ENCODE measurements at places on chromosomes 6 and 20.

GRCh38 chr20:50819349-50819748 is 24.5 kb downstream of the BCAS4 start:
- no peak for DNase-seq

DNA sequence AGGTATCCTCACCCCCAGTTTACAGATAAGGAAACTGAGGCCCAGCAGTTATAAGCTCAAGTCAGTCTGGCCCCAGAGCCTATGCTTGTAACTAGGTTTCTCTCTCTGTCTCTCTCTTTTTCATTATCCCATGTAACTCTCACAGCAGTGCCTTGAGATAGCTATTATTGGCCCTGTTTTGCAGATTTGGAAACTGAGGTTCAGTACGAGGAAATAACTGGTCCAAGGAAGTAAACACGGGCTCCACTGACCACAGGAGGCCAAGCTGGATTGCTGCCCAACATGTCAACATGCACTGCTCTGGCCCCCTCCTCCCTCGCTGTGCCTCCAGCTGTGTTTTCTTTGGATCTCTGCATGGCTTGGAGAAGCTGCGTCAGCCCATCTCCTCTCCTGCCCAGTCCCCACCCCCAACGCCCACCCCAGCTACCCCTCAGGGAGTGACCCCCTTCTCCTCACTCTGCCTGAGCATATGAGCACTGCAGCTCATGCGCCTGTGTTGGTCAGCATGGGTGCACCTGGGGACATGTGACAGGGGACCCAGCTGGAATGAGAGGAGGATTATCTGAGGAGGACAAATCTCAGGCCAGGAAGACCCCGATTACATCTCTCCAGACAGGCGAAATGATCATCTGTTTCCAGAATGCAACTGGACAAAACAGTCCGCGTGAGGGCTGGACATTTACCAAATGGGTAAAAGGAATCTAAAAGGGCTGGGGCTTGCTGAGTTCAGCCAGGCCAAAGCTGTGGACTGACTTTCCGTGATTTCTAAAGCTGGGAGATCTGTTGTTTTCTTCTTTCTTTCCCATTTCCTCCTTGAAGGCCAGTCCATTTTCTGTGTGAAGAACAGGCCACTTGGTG is 7.8 kb upstream of the PLTP start:
- no peak for DNase-seq

DNA sequence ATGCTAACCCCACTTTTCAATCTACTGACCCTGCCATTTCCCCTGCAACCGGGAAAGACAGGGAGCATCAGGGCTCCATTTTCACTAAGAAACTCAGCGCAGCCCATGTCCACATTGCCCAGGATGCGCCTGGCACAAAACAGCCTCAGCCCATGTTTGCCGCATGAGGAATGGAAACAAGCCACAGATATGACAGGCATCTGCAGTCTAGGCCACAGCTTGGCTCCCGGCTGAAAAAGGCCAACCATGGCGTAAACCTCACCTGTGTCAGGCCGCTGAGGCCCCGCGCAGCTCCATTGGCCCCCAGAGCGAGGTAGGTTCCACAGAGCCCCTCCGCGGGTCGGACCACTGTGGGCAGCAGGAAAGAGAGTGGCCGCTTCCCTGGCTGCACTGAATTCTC is 21.7 kb downstream of the GGT7 start:
- no peak for DNase-seq

- no peak for DNase-seq
Measured at GRCh38 chr20:57869291-57869950, 159.6 kb upstream of the PMEPA1 start.

DNA sequence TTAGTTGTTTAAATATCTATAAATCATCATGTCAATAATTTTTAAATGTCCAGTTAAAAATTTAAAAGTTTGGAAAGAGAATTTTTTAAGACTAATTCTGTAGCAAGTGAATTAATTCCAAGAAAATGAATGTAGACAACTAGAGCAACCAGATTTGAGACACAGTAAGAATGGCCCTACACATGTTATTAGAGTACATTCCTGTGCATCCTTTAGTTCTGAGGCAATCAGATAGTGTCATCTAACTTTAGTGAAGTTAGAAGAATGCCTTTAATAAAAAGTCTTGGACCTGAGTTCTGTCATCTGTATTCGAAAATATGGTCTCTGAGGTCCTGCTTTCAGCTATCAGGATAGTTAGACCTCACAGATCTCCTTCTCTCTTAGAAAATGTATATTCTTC is 63.7 kb downstream of the HIVEP2 start:
- DNase-seq: no peak

GRCh38 chr6:30881392-30882203 is 2.7 kb upstream of the DDR1 start:
- DNase-seq: no peak

DNA sequence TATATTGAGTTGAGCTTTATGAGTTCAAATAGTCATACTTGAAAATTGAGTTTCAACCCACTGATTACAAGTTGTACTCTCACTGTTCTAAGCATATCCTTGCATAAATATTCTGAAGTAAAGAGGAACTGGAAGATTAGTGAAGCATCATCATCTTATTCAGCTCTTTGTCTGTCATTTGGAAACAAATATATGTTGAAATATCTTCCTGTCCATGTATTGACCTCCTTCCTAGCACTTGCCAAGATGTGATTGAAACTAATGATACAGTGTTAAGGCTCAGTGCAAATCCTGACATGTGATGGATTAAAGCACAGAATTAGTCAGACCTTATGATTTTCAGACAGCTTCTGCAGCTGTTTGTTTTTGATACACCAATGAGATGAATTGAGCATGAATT is 434.3 kb downstream of the TBC1D32 start:
- no peak for DNase-seq

DNA sequence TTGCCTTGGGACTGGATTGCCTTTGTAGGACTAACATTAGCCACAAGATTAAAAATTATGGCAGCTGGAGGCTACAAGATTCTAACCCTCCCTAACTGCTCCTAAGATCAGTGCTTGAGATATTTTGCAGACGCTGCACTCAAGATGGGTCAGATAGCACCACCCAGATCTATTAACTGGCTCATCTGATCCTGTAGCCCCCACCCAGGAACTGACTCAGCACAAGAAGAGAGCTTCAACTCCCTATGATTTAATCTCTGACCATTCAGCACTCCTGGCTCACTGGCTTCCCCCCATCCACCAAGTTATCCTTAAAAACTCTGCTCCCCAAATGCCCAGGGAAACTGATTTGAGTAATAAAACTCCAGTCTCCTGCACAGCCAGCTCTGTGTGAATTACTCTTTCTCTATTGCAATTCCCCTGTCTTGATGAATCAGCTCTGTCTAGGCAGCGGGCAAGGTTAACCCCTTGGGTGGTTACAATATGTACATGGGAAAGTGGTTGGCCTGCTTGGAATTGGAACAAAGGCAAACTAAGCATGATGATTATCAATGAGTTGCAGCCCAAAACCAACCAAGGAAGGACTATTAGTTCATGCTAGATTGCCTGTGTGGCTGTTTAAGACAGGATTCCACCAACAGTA is 111.3 kb downstream of the OR2B2 start:
- DNase-seq: no peak
